ENCODE measurements at places on chromosomes 7 and 10.

DNA sequence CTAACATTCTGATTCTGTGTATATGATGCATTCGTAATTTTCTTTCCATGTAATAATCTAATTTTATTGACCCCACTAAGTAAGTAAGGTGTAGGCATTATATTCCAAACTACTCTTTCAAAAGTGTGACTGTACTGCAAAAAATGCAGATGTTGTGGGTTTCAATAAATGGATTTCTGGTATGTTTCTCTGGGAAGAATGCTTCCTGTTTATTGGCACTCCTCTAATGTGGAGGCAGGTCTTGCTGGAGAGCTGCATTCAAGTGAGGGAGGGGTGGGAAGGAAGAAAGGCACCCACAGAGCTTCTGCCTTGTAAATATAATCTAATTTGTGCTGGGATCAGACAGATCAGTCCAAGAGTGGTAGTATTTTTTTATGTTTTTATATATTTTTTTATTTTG is 23.9 kb downstream of the ST7 start:
- no peak for DNase-seq

DNA sequence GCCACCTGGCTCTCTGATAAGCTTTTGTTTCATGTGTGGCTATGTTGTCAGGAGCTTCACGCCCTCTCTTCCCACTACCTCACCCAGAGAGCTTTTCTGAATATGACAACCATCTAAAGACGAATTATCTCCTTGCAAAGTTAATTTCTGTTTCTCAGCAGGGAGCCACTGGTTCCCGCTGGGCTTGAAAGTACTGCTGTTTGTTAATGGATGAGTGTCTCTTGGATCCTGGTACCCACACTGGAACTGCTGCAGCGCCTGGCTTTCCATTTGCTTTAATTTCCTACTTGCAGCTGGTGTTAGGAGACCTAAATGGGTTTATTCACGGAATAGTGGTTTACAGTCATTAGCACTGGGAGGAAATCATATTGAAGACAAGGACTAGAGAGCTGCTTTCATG is 267.9 kb upstream of the LRGUK start:
- no peak for DNase-seq

DNA sequence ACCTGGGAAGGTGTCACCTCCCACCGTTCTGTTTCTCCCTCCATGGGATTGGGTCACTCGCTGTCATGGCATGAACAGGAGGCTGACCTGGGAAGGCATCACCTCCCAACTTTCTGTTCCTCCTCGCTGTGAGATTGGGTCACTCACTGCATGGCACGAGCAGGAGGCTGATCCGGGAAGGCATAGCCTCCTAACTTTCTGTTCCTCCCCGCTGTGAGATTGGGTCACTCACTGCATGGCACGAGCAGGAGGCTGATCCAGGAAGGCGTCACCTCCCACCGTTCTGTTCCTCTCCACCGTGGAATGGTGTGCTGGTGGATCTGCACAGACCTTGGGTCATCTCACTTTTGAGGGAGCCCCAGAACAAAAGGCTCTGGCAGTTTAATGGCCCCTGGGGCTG is 239.2 kb upstream of the PRKCQ start:
- no peak for DNase-seq

DNA sequence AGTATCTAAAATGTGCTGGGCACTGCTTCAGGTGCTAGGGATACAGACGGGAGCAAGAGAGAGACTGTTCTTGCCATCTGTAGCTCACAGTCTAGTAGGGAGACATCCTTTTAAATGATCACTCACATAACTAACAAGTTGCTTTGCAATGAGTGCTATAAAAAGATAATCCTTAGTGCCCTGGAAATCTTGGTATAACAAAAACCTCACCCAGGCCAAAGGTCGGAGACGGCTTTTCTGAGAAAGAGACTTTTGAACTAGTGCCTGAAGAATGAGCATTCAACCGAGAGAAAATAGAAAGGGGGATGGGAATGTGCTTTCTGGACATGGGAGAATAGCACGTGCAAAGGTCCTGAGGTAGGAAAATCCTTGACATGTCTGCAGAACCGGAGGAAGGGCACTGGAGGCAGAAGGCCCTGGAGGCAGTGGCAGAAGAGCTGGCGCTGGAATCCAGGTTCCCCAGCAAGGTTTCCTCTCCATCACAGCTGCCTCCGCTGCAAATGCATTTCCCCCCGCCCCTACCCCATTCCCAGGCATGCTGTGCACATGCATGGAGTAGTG is 89.4 kb downstream of the COL13A1 start:
- no peak for DNase-seq

DNA sequence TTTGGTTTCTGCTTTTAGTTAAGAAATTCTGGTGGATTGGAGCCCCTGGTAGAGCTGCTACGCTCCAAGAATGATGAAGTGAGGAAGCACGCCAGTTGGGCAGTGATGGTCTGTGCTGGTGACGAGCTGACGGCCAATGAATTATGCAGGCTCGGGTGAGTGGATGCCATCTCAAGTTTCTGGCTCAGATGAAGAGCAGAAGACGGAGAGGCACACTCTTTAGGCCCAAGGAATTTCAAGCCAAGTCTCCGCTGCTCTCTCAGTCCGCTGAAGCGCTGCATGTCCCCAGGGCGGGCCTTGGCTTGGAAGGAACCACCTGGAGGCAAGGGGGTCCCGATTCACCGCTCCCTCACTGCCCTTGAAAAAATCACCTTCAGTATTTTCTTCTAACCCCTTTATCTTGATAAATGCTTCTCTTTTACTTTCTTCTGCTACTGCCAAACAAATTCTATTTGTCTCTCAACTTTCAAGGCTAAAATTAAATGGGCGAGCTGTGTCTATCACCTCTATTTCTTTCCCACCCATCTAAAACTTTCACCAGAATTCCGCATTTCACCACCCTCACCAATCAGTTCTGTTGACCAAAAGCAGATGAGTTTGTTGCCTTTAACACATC is 74.2 kb downstream of the ARMC3 start:
- no peak for DNase-seq

DNA sequence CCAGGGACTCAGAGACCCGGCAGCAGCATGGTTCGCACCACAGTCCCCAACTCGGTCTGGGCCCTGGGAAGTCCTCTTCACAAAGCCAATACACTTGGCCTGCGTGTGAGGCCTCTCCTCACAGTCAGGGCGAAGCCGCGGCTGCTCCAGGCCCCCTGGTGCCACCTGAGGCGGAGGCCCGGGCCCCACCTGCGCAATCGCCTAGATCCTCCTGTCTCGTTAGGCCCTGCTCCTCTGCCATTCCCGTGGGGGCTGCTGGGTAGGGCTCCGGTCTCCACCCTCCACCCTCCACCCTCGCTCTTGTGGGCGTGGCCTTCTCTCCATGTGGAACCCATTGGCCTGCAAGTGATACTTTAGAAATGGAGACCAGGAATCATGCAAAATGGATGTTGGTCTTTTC is 553.3 kb downstream of the INHBA start:
- DNase-seq, result no peak

DNA sequence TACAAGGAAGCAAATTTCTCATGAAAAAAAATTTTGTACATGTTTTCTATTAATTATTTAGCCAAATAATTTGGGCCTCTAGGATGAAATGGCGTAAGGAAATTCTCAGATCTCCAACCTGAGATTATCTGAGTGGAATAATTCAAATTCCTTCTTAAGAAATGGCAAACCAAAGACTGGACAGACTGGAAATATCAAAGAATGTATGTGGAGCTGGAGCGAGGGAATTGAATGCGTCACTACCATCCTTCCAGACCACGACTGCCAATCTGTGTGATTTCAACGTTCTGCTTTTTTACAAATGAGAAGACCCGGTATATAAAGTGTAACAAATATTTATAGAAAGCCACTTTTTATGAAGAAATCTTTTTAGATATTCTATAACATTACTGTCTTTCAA is 12.4 kb upstream of the BLNK start:
- DNase-seq, result no peak

DNA sequence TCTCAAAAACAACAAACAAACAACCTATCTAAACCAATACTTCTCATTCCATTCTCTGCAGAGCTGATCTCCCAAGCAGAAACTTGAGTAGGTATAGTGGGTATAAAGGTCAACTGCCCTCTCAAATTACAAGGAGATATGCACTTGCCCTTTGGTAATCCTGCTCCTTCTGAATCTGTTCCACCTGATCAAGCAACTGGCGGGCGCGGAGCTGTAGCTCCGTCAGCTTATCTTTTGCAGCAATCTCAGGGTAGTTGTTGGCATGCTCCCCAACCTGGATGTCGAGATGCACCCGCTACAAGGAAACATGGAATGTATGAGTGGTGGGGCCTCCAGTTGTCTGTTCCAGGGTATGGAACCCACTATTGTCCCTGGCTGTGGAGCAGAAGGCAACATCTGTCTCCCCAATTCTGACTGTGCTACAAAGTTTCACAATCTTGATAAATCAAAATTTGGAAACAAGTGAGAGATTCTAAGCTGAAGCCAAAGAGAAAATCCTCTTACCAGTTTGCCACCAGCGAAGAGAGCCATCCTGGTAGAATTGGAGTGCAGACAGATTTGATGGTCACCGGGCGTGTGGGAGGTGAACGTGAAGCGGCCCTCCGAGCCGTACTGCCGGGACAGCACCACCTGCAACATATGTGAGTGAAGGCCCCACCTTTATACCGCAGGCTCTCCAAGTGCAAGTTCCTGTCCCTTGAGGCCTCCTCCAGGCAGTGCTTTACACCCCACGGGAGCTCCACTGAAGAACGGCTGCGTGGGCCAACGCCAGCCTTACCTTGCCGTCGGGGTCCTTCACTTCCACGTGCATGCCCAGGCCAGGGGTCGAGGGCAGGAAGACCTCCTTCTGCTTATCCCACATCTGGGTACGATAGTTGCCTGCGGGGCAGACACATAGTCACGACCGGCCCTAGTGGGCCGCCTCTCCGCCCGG is 819 bp downstream of the TMED4 start:
- DNase-seq, result no peak

DNA sequence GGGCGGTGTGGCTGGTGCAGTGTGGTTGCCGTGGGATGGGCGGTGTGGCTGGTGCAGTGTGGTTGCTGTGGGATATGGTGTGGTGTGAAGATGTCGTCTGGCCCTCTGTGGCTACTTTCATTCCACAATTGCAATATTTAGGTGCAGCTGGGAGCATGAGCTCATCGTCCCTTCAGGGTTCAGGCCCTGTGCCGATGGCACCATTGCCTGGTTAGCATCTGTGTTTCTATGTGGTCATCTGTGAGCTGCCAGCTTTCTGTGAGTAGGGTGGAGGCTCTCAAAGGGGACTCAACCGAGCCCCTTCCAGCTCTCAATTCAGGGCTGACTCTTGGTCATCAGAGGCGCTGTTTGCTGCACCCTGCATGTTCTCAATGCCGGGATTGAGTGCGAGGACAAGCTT is 3.6 kb downstream of the ADGRA1 start:
- no peak for DNase-seq

DNA sequence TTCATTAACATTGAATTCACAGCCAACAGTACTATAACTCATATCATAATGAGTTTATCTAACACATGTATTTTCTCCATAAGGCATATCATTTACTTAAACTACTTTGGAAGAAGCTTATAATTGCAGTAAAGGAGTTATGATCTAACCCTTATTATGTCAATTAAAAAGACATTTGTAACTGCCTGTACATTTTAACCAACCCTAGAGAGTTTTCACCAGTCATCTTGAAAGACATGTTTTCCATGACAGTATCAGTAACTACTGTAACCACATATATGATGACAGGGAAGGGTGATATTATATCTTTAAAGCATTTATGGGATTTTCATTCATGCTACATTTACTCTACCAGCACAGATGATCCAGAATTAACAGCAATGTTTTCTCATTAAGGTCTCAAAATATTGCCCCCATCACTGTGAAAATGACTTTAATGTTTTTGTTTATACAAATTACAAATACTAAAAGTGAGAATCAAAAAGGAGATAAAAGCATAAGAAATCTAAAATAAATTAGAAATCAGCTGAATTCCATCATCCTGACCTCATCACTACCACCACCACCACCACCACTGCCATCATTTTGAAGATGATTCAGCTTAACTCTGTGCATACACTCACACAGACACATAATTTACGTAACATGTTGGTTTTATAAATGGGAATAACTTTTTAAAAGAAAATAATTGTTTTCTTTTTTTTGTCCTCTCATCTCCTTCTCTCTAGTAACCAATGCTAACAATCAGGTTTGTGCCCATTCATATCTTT is 53.6 kb downstream of the MKLN1 start:
- peak; percentile 27 for DNase-seq

DNA sequence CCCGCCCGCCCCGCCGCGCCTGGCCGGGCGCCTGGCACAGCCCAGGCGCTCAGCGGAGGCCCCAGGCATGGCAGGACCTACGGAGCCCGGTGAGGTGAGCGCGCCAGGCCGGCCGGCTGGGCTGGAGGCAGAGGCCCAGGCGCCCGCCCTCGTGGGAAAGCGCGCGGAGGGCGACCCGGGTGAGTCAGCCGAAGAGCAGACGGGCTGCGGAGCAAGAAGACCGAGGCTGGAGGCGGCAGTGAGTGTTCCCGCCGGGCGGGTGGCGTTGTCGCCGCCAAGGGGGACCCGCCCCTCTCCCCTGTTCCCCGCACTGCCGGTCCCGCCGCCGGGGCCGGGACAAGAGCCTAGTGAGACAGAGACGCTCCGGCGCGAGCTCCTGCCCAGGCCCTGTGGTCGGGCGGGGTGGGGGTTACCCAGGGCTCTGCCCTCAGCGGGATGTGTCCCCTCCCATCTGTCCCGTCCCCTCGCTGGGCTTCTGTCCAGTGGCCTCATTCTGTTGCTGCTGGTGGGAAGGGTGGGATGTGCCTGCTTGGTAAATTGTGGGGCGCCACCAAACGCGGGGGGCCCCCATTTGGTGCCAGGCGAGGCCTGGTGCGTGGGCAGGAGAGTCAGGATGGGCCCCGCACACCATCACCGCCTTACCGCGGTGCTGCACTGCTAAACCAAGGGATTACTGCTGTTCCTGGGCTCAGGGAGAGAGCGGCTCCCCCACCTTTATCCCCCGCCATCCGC is 17.0 kb upstream of the NODAL start:
- peak; percentile 53 for DNase-seq

DNA sequence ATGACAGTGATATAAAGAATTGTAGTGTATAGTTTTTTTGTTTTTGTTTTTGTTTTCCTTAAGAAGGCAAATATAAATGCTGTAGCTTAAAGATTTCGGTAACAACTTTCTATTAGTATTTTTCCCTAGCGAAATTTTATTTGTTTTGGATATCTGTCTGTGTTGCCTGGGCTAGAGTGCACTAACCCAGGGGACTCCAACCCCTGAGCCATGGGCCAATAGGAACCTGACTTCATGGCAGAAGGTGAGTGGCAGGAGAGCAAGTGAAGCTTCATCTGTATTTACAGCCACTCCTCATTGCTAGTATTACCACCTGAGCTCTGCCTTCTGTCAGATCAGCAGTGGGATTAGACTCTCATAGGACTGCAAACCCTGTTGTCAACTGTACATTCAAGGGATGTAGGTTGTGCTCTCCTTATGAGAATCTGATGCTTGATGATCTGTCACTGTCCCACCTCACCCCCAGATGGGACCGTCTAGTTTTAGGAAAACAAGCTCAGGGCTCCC is 65.4 kb upstream of the CCAR1 start:
- no peak for DNase-seq

GRCh38 chr7:16046041-16046440 is 359.6 kb upstream of the MEOX2 start:
- DNase-seq, result no peak

- DNase-seq, result no peak
Measured at GRCh38 chr10:29569795-29570194, 65.0 kb downstream of the SVIL start.

GRCh38 chr7:80520199-80520598 is 8.3 kb upstream of the GNAT3 start:
- no peak for DNase-seq

- DNase-seq, result no peak
Measured at GRCh38 chr7:149692056-149692455, 81.3 kb downstream of the ZNF467 start.

- DNase-seq, result no peak
Measured at GRCh38 chr7:157633465-157634185, 296.8 kb downstream of the DNAJB6 start.
